HT1080 (cell line): ENCODE measurements at places on chromosomes 2 and 18. TPM values are rescaled to one million over a fixed set of nuclear protein-coding genes. Genes with fewer than 3 reads are reported as not detected.

Gene FSHR
- total RNA-seq: not detected in 2 replicates

Gene CASP8
- 25.6 and 26.1 TPM in 2 replicates for total RNA-seq

Gene MBD1
- 109 and 124 TPM in 2 replicates for total RNA-seq

Gene TCF23
- not detected in 2 replicates for total RNA-seq

Gene MDH1B
- total RNA-seq: 0.29 and 1.1 TPM in 2 replicates

Gene STPG4
- 0.10 and 0.70 TPM in 2 replicates for total RNA-seq

GRCh38 chr2:214995926-214996670, 142.3 kb downstream of the ABCA12 start:
- DNase-seq: no peak

- DNase-seq: no peak
These were observed 471.2 kb upstream of the HS6ST1 start for GRCh38 chr2:128789776-128790455.

DNA sequence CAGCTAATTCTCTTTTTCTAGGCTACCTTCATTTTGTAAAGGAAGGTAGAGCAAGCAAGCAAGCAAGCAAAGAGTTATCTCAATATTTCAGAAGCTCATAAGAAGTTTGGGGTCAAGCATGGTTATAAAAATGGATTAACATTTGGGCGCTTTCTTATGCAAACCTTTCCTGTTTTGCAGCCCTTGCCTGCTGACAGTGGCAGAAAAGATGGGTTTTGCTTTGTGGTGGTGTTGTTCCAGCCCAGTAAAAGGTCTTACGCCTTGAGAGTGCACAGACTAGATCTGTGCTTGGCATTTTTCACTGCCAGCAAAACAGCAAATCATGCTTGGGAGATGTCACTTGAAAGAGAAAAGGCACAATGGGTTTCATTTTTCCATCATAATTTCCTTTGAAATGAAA, 1320.6 kb upstream of the CELF4 start:
- no peak for DNase-seq

- no peak for DNase-seq
These were observed 702.2 kb downstream of the ERBB4 start for GRCh38 chr2:211836409-211836808.

GRCh38 chr18:31410716-31411483, 34.3 kb downstream of the DSG4 start:
- no peak for DNase-seq

DNA sequence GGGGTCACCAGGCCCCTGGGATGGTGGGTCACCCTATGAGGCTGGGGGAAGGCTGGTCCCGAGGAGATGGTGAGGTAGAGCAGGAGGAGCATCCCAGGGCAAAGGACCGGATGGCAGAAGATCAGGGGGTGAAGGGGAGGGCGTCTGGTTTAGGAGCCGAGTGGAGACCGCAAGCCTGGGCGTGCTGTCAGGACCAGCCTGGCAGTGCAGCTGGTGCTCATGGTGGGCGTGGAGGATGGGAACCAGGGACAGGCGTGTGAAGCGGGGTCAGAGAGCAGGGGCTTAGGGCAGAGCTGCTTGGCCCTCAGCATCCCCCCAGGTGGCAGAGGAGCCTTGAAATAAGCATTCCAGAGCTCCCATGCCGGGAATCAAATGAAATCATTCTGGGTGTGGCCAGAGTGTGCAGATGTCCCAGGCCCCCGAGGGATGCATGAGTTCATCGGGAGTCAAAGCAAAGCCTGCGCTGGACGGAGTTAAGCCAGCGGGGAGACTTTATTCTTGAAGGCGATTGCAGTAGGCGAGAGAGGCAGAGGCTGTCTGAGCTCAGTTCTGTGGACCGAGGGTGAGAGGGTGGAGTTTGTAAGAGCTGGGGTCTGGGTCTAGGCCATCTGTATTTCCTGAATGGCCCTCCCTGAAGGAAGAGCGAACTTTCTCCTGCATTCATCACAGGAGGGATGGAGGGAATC, 33.1 kb upstream of the MBP start:
- no peak for DNase-seq

GRCh38 chr2:8239531-8240088, 442.2 kb upstream of the ID2 start:
- DNase-seq: no peak

GRCh38 chr2:60468382-60469085, 84.9 kb downstream of the BCL11A start:
- peak; percentile 32 for DNase-seq

GRCh38 chr2:38653715-38654527, 12.0 kb upstream of the GALM start:
- DNase-seq: no peak

DNA sequence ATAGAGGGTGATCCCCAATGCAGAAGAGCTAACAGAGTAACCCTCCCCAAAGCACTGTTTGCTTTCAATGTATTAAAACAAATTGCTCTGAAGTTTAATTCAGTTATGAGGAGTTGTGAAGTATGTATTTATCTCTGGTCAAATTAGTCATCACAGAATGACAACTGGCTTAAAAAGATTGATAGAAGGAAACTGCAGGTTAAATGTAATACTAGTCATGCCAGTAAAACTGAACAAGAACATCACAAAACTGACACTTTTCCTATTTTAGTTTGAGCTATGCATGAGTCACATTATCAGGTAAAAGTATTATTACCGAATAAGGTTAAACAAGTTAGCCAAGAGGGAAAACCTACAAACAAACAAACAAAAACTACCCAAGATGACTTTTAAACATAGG, 99.0 kb upstream of the ACVR1C start:
- DNase-seq: no peak

DNA sequence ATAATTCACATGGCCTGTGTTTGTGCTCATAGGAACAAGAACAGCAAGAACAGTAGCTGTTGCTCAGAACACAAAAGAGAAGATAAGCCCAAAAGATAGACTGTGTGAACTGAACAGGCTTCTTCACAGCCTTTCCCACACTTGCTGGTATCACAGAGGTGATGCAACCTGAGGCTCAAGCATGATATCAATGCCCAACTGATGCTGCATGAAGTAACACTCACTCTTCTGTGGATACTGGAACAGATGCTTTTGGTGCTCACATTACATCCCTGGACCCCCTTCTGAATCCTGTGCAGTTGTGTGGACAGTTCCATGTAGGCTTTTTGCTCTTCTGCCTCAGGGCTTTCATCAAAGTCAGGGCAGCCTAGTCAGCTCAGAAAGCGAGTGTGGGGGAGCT, 88.4 kb upstream of the RND3 start:
- DNase-seq: no peak

- no peak for DNase-seq
These were observed 54.3 kb downstream of the EDAR start for GRCh38 chr2:108934583-108935245.

DNA sequence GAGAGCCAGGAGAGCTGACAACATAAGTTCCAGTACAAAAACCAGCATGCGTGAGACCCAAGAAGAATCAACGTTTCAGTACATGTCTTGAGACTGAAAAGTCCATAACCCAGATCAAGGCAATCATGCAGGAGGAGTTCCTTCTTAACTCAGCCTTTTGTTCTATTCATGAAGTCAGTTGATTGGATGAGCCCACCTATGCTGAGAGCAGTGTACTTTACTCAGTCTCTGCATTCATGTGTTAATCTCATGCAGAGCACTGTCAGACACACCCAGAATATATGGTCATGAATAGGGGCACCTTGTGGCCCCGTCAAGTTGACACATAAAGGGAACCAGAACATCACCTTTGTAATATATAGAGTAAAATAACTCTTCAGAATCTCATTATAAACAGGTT, 653.6 kb upstream of the CNTNAP5 start:
- DNase-seq: no peak

DNA sequence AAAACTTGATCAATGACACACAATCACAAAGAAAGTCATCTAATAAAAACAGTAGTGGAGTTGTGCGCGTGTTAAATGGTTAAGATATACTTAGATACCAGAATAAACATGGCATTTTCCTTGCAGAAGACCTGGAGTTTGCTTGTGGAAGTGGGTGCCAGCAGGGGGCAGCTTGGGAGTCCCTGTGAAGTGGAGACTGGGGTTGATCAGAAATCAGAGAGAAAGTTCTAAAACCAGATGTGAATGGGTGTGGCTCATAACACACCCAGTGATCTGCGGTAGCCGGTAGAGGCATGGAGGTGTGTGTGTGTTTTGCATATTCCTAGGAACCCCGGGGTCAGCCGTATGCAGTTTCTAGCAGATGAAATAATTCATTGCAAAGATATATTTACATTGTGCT, 300.1 kb upstream of the TRIB2 start:
- no peak for DNase-seq

DNA sequence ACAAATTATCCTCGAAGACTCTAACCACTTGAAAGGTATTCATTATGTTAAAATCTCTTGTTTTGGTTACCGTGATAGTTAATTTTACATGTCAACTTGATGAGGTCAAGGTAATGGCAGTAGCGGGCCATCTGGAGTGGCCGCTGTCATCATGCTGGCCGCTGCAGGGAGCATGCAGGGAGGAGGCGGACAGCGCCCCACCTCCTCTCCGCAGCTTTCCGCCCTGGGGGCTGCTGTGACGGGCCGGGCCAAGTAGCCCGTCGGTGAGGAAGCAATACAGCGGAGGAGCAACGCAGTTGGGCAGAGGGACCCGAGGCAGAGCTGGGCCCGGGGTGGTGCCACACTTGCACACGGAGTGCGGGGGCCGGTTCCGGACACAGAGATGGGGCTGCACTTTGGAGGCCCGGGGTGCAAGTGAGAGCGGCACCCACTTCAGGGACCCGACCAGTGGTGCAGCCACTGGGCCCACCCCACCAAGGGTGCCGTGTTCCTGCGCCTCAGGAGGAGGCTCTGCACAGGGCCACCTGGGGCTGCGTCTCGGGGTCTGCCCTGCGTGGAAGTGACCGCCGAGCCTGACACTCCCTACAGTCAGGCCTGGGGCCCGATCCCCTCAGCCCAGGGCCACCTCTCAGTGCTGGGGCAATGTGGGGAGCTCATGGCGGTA, 452.4 kb downstream of the LRATD1 start:
- no peak for DNase-seq
